Epithelial cell of esophagus (primary cell): ENCODE measurements at places on chromosomes 7 and 10.

- DNase-seq, result peak; percentile 19
These were observed 278.6 kb downstream of the ARHGAP12 start for GRCh38 chr10:31650010-31650409.

- no peak for DNase-seq
These were observed 165.4 kb downstream of the SUGCT start for GRCh38 chr7:40300146-40300670.

GRCh38 chr10:124065382-124066125 lies 27.8 kb downstream of the CHST15 start:
- DNase-seq, result no peak

GRCh38 chr7:18408461-18408860 lies 87.1 kb upstream of the HDAC9 start:
- DNase-seq, result peak; percentile 53

GRCh38 chr10:110023785-110024465 lies 16.1 kb downstream of the ADD3 start:
- DNase-seq, result no peak

- DNase-seq, result no peak
These were observed 25.3 kb downstream of the GFRA1 start for GRCh38 chr10:116247691-116248090.

DNA sequence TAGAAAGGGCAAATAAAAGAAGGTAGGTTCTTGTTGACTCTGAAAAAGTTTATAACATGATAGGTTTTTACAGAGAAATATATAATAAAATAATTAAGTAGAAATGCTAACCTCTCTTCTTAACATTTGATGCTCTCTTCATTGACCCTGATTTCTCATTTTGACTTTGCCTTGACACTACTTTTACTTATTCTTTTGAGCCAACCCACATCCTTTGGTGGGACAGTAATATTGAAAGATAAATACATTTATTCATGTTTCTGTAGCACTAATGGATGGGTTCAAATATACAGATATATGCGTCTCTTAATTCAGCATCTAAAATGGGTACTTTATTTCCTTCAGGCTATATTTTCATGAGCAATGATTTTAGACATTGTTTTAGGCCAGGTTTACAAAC lies 34.4 kb downstream of the DDC start:
- DNase-seq, result no peak

- DNase-seq, result no peak
These were observed at the start of gene ADCY1 for GRCh38 chr7:45573661-45574415. TSS of gene ADCY1 (plus strand) at chr7:45574368. CDS start at chr7:45574544, 176 bp downstream.

DNA sequence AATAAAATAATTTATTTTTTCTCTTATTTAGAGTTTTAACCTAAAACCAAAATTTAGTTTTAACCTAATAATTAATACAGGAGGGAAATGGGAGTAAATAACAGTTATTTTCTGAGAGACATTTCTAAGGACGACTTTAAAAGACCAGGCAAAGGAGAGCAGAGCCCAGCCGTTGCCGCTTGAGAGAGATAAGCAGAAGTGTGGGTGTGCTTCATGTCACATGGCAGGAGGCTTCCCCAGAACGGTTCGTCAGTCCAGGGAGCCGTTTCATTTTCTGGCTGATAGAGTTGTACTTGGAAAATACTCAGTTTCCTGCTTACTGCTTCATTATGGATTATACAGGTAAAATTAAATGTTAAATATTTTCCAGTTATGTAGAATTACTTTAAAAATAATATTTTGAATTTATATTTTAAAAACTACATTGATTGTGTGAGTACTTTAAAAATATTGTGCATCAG lies 61.4 kb downstream of the ST7 start:
- peak; percentile 32 for DNase-seq

DNA sequence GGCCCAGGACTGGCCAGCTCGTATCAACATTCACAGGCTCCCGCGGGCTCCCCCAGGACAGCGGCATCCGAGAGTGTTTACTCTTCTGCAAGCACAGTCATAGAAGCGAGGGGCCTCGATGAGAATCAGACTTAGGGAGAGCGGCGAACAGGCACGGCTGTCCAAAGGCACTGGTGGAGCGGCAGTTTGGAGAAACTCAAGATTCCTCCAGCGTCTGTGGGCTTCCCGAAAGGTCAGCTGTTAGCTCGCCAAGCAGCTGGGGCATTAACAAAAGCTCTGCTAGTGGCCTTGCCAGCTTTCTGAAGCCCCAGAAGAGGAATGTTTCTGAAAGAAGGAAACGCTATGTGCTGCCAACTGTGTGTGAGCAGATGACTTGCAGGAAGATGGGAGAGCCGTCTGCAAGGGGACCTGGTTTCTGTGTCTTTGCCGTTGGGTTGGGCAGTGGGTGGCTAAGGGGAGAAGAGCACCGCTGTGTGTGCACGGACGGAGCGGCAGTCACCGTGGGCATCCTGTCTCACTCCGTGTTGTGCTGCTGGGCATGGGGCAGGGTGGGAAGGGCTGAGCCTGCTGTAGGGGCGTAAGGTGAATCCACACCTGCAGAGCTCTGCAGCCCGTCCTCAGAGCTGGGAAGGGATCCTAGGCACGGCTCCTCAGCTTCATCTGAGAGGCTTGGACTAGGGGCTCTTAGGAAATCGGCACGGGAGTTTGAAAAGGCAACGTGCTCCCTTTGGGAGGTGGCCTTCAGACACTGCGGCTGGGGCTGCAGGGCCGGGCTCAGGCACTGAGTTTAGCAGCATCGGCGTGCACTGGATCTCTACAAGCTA lies 42.1 kb downstream of the AMZ1 start:
- DNase-seq, result no peak

- no peak for DNase-seq
These were observed 47.5 kb upstream of the PODXL start for GRCh38 chr7:131603932-131604331.

GRCh38 chr10:92239151-92239599 lies 51.7 kb downstream of the CPEB3 start:
- no peak for DNase-seq

DNA sequence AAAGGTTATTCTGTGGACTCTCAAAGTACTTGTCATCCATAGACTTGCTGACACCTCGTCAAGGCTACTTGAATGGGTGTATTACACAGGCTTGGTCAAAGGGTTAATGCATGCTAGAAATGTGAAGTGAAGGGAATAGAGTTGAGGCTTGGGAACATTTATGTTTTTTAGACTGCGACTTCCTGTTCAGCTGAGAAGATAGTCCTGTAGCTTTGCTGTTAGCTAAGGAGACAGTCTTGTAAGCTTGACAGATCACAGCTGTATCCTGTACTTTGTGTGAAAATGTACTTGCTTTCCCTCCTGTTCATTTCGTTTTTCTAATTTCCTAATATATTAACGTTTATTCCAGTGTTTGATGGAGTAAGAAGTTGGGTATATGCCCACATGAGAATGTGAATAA lies 52.1 kb downstream of the ADD3 start:
- DNase-seq, result no peak

DNA sequence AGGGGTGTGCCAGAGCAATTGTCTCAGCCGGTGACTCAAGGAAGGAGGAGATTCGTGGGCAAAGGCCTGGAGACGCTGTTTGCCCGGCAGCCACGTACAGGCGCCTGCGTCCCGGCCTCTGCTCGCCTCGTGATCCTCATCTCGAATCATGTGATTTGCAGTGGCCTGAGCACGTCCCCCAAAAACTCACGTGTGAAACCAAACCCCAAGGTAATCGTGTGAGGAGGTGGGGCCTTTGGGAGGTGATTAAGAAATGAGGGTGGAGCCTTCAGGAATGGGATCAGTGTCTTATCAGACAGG lies 226.8 kb downstream of the TCERG1L start:
- DNase-seq, result no peak

DNA sequence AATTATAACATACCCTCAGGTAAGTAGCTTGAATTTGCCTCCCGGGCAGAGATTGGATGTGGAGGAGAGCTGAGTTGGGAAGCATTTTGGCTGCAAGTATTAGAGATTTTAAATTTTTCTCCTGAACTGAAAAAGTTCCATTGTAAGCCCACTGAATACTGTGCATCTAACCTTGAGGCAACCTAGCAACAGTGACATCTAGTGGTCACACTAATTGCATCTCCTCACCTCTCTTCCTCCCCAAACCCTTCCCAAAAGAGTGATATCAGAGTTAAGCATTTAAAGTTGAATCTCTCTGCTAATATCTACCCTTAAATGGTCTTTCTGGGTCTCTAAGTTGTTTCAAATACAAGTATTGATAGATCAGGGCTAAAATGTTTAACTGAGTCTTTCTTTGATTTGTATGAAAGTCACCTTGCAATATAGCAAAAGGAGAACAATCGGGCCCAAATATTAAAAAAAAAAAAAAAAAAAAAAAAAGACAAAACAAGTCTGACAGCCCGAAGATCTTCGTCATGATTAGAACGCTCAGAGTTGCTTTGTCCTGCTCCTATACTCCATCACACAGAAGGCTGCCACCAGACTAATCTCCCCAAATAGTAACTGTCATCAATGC lies 40.4 kb upstream of the DLX5 start:
- peak; percentile 62 for DNase-seq

DNA sequence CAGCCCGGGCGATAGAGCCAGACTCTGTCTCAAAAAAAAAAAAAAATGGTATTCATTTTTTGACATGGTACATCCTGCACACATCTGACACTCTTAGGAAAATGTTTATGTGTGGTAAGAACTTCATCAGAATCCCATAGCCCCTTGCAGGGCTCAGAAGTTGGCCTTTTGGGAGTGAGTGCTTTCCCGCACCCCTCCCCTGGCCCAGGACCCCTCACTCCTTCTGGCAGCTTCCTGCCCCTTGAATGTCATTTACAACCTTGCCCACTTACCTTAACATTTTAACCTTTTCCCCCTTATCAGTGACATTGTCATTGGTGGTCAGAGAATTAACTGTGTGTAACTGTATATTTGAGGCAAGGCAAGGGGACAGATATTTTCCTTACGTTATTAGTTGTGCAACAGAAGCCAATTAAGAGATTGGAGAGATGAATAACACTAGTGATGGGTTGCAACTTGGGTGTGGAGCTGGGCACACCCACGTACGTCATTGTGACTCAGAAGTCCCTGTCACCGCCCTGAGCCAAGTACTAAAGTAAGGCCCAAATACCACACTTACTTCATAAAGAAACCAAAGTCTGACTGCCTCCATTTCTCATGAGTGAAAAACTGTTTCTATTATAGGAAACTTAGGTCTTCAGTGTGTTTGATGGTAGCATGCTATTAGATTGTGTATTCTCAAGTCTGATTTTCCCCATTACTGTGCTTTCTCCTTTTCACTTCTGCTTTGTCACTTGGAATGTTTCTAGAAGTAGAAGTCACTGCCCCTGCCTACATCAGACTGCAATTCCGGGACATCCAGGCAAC lies 31.6 kb downstream of the OGDH start:
- DNase-seq, result peak; percentile 97

GRCh38 chr10:59524348-59524747 lies 162.0 kb upstream of the FAM13C start:
- DNase-seq, result no peak

DNA sequence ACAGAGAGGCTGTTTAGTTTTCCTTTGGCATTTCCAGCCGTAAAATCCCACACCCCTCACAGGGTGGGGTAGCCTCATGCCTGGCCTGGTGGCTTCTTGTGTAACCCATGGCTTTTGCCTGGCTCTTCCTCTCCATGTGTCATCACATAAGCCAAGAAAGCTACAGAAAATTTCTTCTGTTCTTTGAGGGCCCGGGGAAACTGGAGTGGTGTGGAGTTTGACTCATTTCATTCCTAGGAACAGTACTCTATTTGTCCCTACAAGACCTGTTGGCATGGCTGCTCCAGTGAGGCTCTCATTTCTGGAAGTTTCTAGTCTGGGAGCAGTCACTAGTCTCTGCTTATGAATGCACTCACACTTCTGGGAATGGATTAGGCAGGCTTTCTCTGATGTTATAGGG lies 523.9 kb downstream of the SUGCT start:
- peak; percentile 60 for DNase-seq

GRCh38 chr10:91340613-91341362 lies 69.4 kb upstream of the HECTD2 start:
- DNase-seq, result peak; percentile 98

DNA sequence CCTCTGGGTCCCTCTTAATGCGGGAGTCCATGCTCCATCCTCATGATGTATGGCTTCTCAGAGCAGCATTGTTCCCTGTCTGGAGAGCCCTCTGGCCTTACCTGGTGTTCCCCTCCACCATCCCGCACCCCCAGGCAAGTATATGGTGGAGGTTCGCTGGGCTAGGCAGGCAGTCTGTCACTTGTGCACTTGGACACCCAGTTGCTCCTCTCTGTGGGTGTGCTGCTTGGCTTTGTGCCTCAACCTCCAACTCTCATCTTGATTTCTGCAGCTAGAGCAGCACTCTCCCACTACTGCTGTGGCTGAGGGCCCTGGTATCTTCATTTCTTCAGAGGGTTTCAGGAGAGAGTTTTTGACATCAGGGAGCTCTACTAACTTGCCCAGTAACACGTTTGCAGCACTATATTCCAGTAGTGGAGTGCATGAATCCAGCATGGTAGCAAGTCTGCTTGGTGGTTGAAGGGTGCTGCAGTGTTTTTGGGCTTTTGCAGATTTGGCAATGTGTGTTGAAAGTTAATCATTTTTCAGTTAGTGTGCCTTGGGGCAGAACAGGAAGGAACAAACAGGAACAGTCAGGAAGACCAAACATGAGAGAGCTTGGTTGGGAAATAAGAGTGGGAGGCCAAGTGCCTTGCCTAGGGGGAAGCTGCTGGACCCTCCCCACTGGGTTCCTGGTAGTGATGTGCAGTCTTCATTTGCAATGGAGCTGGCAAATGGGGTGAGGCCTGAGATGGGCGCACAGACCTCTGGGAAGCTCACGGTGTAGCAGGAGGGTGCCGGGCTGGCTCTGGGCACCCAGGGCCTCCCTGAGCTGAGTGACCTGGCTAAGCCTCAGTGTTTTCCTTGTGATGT lies 37.4 kb downstream of the TSPAN14 start:
- DNase-seq, result no peak

GRCh38 chr7:75819711-75820110 lies 6.1 kb upstream of the CCL24 start:
- no peak for DNase-seq

DNA sequence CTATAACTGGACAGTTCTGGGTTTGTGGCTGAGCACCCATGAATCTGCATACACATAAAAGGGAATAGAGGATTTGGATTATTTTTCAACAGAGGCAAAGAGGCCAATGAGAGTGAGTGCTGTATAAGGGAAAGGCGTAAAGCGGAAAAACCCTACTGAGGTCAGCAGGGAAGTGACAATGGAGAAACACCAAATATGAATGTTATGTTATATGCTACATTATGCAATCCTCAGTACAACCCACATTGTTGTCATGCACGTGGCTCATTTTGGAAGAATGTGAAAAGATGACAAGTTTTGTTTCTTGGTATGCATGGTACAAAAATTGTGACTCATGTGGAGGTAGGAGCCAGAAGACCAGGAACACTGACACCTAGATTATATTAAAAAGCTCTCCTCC lies 113.6 kb upstream of the AMPH start:
- peak; percentile 90 for DNase-seq

GRCh38 chr7:2554661-2555111 lies 638 bp downstream of the BRAT1 start:
- DNase-seq, result no peak

- DNase-seq, result no peak
These were observed 165.3 kb downstream of the USP6NL start for GRCh38 chr10:11446133-11446532.

GRCh38 chr10:88557658-88558057 lies 25.5 kb downstream of the RNLS start:
- DNase-seq, result peak; percentile 47
